ENCODE measurements at places on chromosomes 13 and 19.
A peak's percentile ranks its signal among the peaks of the same experiment; 100 is the strongest.

DNA sequence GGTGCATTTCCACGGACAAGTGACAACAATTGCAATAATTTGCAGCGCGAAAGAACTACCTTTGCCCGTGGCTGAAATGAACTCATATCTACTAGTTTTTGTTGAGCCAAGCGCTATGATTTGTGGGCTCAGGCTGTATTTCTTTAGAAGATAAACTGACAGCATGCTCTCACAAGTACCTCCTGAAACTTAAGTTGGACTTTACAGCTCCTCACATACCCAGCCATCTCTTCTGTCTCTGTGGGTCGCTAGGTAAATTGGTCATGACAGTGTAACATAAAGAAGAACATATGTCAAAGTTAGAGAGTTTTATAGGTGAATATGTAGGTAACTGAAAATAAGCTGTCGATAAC is 839 bp downstream of the COG6 start:
- DNase-seq = peak; percentile 10

DNA sequence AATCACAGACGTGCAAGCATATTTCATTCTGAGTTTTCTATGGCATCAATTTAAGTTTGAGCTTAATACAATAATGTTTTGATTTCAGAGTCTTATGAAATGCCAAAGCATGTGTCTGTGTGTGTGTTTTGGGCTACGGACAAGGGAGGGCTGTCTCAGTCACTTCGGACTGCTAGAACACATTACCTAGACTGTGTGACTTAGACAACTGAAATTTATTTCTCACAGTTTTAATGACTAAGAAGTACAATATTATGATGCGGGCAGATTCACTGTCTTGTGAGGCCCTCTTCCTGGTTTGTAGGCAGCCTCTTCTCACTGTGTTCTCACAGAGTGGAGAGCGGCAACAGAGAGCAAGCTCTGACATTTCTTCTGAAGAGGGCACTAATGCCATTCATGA is 1202.0 kb downstream of the EFNB2 start:
- DNase-seq = no peak

- DNase-seq = no peak
Observed at GRCh38 chr19:572743-573518, 535 bp downstream of the BSG start.

- DNase-seq = no peak
Observed at GRCh38 chr13:99250982-99251825, 7.0 kb downstream of the GPR18 start.
